Foreskin keratinocyte (primary cell): ENCODE measurements at places on chromosomes 7 and 10. TPM values are rescaled to one million over a fixed set of nuclear protein-coding genes. Genes with fewer than 3 reads are reported as not detected.

Gene TET1
- 0.42 and 0.51 TPM in 2 replicates for total RNA-seq

Gene LRGUK
- total RNA-seq, result 0.11 and 0.17 TPM in 2 replicates

Gene MEIG1
- 0.44 TPM in 1 of 2 replicates, not detected in the other for total RNA-seq

Gene CTBP2
- 100 and 101 TPM in 2 replicates for total RNA-seq

Gene CALHM3
- total RNA-seq, result not detected in 2 replicates

Gene HMX3
- not detected in 2 replicates for total RNA-seq
